Stimulated activated CD4-positive, alpha-beta T cell treated with anti-CD3 and anti-CD28 coated beads, Interleukin-1b, Interleukin-23, amount 100 ng/mL, for 24 hours (primary cell): ENCODE measurements at places on chromosomes 16 and 17.

DNA sequence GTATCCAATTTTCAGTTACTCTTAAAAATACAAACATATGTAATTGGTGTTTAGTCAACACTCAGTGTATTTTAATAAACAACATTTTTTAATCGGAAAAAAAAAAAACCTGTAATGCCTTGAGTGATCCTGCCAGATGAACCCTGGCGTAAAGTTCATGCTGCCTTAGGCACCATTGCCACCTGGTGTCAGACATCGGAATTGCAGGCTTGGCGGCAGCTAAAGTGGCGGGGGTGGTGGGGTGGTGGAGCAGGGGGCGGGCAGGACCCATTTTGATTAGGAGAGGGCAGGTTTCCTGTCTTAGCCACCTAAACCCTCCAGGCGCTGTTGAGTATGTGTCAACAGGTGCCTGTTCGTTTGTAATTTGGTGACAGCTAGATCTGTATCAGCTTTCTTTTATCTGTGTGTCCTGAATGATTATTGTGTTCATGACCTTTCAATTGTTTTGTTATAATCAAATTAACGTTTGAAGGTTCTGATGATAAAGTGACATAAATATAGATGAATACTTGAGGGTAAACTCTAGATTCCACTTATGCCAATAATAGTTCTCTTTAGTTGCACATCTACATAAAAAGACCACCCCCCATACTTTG, 588.7 kb downstream of the CDH13 start:
- peak; percentile 34 for DNase-seq

DNA sequence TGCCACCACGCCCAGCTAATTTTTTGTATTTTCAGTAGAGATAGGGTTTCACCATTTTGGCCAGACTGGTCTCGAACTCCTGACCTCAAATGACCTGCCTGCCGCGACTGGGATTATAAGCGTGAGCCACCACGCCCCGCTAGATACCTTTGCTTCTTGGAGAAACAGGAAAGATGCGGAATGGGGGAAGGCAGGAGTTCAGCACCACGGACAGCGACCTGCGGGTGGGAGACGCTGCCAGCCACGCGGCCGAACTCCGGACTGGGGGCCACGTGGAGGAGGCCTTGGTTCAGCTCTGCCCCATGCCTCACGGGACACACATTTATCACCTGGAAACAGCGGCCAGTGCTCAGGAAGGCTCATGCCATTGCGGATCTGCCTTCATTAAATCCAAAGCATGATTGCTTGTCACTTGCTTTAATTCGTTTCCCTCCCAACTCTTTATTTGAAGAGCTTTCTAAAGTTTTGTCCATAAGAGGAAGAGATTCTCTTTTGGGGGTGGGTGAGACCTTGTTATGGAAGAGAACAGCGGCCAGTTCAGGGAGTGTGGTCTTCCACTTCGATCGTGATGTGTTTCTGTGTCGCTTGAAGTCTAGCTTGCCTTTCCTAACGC, 219.9 kb downstream of the ENGASE start:
- peak; percentile 9 for DNase-seq

GRCh38 chr17:4406386-4406785, 27.4 kb upstream of the SPNS3 start:
- no peak for DNase-seq

DNA sequence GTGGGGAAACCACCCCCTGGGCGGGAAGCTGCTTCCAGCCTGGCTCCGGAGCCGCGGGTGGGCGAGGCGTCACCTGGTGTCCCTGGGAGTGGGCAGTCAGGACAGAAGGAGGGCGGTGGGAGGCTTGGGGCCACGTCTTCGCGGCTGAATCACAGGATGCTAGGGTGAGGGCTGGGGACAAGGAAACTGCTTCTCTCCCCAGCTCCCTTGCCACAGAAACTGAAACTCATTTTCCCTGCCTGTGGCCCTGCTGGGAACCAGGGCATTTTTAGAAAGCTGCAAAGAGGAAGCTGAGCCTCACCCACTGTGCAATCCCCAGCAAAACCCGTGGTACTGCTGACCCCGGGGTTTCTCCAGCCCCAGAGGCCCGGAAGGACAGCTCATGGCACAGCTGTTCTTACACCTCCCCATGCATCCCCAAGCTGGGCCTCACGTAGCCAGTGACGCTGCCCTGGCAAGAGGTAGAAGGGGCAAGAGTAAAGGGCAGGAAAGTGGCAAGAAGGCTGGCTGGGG, 8.2 kb downstream of the RHBDF2 start:
- no peak for DNase-seq

GRCh38 chr17:74779948-74780400, 3.8 kb upstream of the NAT9 start:
- no peak for DNase-seq

DNA sequence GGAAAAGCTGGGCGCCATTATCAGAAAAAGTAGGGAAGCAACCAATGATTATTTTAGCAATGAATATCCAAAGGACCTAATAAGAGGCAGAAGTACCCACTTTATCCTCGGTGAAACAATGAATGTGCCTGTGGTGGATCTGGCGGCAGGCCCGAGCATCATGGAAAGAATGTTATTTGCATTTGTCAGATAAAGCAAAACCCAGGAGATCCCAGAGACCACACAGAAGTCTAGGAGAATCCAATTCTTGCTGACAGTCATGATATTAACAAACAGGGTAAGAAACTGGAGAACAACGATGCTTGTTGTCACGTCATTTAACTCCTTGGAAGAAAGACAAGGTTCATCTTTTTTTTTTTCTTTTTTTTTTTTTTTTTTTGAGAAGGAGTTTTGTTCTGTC, 12.0 kb upstream of the TNRC6A start:
- DNase-seq: no peak

GRCh38 chr16:78608305-78608776, 508.9 kb downstream of the WWOX start:
- DNase-seq: no peak

DNA sequence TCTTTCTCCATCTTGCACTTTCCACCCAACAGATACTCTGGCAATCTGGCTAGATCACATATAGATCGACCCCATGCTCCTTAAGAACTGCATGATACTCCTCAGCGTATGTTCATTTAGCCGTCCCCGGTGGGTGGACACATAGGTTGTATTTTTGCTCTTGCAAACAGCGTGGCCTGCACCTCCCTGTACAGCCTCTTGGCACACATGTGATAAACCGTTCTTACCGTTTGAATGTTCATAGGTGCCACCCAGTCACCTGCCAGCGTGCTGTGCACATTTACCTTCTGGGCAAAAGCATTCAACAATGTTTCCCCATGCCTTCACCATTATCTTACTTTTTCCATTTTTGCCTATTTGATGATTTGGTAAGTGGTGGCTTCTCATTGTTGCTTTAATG, 6.2 kb downstream of the TNP2 start:
- DNase-seq: no peak

DNA sequence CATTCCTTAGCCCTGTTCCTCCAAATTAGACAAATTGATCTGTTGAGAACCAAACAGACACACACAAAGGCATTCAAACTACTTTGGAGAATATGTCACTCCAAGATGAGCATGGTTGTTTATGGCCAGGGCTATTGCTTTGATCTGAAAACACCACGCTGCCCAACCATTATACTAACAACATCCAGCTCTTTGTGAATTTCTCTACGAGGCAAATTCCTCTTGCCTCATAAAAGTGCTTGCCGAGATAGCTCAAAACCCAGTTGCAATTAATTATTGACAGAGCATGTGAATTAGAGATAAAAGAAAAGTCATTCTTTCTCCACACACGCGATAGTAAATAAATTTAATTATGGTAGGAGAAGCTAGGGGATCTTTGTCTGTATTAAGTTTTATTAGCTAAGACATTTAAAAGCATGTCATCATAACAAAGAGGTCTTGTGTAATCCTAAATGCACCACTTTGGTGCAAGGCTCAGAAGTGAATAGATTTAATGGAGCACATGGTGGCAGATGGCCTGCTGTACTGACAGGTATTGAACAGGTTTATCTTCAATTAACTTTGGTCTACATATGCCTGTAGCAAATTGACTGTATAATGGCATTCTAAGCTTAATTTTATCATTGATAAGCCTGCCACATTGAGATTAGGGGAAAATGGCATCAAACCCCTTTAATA, 441.8 kb downstream of the HS3ST4 start:
- DNase-seq: no peak

GRCh38 chr16:61877436-61877835, 158.8 kb downstream of the CDH8 start:
- DNase-seq: no peak

DNA sequence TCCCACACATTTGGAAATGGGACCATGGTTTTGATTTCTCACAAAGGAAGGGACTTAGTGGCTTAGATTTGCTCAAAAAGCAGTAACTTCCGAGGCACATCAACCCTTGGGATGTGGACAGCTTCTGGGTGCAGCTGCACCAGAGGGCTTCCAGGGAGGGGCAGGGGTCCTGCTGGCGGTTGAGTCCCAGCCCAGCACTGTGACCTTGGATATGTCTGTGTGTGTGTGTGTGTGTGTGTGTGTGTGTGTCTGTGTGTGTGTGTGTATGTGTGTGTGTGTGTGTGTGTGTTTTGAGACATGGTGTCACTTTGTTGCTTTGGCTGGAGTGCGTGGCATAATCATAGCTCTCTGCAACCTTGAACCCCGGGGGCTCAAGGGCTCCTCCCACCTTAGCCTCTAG, 130.8 kb downstream of the CLEC16A start:
- no peak for DNase-seq

DNA sequence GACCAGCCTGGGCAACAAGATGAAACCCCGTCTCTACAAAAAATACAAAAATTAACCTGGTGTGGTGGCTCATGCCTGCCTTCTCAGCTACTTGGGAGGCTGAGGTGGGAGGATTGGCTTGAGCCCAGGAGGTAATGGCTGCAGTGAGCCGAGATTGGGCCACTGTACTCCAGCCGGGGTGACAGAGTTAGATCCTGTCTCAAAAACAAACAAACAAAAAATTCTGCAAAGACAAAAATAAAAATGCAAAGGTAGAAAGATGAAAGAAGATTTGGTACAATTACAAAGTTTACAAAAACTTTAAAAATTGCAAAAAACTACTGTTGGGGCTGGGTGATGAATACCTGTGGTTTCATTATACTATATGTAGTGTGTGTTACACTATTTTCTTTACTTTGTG, 5.5 kb upstream of the CDH1 start:
- DNase-seq: no peak

DNA sequence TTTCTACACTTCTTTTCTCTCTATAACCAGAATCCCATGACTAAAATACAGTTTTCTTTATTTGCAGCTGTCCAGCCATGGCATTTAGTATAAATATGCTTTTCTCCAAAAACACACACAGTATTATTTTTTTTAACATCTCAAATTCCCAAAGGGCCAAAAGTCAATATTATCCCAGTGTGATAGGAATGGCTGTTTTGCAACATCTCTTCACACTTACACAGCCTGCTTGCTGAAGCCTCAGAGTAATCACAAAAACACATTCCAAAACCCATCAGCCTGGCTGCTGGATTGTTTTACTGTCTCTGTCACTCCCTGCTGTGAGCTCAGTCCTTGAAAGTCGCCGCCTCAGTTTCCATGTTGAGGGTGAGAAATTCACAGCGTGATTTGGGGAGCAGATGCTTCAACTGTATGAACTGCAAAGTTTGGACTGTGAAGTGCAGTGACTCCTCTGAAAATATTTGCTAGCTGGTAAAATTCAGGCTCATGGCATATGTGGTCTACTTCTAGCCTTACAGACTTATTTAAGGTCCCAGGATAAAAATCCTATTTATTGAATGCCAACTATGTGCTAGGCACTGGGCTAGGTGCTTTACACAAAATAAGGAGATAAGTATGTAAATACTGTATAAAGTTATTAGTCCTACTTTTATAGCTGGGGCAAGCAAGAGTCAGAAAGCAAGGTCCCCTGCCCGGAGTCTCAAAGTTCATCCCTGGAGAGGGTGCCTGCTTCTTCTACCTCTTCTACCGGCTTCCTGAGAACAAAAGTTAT, 116.5 kb downstream of the SOCS1 start:
- DNase-seq: no peak

DNA sequence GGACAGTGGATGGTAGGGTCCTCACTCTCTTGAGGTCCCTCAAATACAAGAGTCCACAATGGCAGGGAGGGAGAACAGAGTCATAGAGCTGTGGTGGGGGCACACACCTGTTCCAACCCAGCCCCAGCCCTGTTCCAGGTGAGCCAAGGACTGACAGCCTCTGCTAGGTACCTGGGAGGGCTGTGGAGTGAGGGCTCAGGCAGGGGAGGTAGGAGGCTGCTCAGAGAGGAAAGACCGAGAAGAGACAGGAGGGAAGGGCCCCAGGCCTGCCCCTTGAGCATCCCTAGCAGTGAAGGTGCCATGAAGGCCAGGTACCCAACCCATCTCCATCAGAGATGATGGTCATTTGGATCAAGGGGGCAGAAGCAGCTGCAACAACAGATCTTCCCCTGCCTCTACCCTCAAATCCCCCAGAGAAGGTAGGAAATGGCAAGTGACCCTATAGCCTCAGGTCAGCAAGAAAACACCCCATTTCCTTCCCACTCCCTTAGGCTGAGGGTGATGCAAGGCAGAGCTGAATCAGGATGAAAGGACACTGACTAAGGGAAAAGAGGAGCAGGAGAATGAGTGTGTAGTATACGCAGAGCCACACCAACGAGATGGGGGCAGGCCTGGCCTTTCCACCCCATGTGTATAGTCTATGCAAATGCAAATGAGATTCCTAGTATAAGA, 28.6 kb downstream of the CD300LG start:
- DNase-seq: no peak

GRCh38 chr17:44473367-44473766, 29.8 kb downstream of the GPATCH8 start:
- no peak for DNase-seq

DNA sequence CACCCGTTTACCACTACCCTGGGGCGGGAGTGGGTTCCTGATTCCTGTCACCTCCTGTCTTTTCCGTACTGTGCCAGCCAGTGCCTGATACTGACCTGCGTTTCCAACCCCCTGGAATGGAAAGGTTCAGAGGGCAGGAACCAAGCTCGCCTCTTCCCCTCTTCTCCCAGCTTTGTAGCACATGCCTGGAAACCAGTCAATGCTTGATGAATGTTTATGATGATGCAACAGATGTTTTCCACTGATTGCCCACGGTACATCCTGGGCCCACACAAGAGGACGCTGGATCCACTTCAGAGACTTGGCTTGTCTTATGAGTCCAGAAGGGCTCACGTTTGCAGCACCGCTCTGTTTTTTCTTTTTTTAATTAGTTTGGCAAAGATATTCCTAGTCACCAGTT, 262.0 kb downstream of the CPPED1 start:
- DNase-seq: no peak

DNA sequence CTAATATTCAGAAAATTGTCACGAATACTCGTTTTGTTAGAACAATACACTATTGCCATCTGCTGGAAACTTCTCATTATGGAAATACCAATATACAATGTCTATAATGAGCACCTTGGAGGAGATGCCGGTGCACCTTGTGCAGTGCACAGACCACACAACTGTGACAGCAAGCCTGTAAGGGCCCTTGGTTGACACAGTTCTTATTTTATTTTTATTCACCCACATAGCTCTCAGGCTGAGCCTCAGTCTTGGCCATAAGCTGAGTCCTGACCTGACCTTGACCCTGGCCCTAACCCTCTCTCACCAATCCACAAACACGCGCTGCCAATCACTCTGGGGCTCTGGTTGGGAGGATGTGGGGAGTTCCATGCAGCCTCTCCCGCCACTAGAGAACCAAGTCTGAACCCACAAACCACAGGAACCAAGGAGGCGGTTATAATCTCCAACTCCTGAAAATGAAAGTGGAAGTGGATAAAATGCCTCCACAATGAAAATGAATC, 7.6 kb downstream of the AIPL1 start:
- DNase-seq: no peak
